Glutamatergic neuron (in vitro differentiated cells): ENCODE measurements at places on chromosomes 16 and 17.
A peak's percentile ranks its signal among the peaks of the same experiment; 100 is the strongest.

- DNase-seq, result no peak
Observed at GRCh38 chr17:41518031-41518430, 659 bp downstream of the KRT15 start.

- DNase-seq, result no peak
Observed at GRCh38 chr17:49108318-49108717, 24.3 kb upstream of the B4GALNT2 start.

DNA sequence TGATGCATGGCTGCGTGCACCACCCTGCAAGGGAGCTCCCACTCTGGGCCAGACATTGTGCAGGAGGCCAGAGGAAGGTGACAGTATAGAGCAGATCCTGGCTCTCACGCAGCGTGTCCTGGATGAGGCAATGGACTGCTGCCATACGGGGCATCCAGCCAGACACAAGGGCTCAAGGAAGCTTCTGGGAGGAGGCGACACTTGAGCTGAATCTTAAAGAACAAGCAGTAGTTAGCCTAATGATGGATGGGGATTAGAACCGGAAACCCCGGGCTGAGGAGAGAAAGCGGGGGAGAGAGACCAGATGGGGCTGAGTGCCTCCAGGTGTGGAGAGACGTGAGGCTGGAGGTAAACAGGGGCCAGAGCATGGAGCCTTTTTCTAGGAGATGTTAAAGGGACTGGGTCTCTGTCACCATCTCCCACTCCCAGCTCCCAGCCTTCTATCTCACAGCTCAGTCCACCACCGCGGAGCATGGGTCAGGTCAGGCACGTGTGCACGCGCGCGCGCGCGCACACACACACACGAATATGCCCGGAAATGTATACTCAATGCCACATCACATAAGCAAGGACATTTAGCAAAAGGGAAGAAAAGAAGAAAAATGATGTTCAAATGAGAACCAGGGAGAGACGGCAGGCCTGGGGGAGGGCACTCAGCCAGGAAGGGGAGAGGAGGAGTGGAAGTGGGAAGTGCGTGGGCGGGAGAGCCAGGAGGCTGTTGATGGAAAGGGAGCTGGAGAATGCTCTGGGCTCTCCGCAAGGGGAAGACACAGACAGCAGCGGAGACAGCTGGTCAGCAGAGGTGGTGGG lies 46.3 kb downstream of the CCDC42 start:
- no peak for DNase-seq

DNA sequence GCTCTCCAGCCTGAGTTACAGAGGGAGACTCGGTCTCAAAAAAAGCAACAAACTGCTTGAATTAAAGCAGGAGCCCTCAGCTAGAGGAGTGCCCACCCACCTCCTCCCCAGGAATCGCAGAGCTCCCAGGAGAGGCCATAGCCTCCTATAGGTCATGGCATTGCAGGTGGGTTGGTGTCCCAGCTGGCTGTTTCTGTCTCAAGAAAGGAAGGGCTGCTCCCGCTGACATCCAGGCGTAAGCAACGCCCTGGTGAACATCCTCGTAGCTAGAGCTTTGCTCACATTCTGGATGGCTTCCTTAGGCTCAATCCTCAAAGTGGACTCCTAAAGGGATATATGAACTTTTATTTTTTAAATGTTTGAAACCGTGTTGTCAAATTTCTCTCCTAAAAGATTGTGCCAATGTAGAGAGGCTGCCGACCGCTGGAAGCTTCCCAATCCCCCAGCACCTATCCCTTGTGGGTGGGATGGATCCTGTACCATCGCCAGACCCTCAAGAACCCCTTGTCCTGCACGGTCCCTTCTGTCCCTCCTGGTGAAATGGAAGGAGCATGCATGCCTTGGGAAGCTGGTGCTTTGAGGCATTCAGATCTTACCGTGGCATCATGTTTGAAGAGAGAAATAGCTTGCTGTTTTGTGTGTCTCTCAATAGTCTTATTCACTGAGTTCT lies 5.9 kb downstream of the NLRC5 start:
- no peak for DNase-seq

DNA sequence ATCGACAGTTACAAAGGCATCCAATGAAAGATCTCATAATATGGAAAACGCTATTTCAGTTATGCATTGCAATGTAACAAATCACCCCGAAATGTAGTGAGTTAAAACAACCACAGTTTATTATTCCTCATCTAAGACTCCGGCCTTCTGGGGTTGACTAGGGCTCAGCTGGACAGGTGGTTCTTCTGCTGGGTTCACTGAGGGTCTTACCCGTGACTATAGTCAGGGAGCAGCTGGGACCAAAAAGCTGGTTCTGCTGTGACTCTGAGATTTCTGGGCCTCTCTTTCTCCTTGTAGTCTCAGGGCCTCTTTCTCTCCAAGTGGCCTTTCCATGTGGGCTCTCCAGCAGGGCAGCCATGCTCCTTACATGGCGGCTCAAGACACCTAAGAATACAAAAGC lies 196.0 kb downstream of the IRX3 start:
- DNase-seq, result no peak

DNA sequence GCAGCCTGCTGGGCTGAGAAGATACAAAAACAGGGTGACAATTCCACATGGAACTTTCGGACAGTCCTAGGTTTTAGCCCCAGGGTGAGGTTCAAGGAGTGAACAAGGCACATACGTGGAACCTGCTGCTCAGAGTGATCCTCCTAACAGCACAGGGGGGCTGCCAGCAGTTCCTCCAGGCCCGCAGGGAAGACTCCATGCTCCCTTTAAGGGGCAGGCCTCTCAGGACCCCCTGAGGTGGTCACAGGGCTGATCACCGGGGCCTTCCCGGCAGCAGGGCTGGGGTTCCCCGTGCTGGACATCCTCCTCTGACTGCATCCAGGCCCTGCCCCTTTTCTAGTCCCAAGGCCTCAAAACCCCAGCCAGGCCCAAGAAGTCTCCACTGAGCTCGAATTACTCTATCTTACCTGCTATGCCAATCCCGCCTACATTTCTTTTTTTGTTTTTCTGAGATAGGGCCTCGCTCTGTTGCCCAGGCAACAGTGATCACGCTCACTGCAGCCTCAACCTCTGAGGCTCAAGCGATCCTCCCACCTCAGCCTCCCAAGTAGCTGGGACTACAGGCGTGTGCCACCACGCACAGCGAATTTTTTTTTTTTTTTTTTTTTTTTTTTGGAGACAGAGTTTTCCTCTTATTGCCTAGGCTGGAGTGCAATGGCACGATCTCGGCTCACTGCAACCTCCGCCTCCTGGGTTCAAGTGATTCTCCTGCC lies 10.4 kb downstream of the CANT1 start:
- DNase-seq, result no peak

DNA sequence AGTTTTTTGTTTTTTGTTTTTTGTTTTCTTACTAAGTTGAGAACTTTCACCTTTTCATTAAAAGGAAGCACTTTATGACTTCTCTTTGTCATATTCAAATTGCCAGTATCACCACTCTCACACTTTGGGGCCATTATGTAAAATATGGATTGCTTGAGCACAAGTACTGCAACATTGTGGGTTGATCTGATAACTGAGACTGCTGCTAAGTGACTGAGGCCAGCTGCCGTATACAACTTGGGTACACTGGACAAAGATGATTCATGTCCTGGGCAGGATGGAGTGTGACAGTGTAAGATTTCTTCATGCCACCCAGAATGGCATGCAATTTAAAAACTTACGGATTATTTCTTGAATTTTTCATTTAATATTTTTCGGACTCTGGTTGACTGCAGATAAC lies 7.8 kb downstream of the TTC19 start:
- DNase-seq, result no peak

DNA sequence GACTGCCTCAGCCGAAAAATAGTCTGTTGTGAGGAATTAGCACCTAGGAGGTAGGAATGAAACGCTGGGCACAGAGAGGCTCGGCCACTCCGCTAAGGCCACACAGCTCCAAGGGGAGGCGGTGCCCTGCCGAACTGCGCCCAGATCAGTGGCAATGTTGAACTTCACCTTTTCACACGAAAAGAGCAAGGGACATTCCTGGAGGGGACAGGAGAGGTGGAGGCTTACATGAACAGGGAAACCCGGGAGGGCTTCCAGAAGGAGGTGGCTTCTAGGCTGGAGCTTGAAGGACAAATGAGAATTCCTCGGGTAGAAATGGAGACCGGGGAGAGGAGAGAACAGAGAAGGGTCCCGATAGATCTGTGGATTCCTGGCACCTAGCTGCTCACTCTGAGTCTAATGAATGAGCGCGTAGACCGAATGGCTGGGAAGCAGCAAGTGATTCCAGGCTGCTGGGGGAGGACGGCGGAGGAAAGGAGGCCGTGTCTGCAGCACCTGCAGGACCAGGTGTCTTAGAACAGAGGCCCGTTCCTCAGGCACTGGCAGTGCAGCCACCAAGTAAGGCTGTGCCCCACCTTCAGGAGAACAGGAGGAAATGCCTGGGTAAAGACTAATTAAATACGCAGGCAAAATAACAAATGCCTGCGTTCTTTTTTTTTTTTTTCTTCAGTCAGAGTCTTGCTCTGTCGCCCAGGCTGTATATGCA lies 722 bp upstream of the SLC38A10 start:
- DNase-seq, result no peak

DNA sequence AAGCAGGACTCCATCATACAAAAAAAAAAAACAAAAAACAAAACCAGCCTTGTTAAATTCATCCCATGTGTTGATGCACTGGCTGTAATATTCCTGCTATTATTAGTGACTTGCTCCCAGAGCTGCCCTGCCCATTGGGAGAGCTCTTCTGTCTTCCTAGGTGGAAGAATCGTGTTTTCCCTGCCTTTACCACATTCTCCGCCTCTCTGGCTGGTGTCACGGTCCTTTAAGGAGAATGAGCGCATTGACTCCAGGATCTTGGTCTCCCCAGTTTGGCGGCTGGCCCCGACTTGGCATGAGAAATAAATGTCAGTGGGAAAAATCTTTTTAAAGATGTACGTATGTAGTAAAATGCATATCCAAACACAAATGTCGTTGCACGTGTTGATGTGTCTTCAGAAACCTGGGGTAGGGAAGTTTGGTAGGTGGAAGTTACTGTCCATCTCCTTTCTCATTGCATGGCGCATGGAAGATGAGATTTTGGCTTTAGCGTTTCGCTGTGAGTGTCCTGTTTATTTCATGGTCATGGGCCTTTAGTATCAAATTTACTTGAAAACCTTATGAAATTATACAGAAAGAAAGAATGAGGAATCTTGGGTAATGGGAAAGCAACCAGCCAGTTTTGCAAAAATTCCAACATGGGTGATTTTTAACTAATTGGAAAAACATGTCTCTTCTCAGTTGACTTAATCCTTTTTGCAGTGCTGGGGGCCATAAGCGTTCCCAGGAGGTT lies 15.5 kb downstream of the RMI2 start:
- no peak for DNase-seq

GRCh38 chr17:15432807-15433611 lies 34.4 kb downstream of the CDRT4 start:
- no peak for DNase-seq

DNA sequence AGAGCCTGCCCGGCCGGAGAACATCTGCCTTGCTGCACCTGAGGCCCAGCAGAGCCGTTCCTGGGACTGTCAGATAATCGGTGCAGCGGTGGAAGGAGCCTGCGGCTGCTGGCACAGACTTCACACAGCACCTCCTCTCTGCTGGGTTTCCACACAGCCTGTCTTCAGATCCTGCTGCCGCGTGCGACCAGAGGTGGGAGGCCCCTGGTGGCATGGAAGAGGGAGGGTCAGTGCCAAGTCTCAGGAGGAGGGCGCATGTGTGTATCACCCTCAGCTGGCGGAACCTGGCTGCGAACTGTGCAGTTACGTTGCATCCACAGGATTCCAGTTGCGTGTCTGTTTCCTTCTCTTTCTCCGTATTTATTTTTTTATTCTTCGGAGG lies 3.3 kb downstream of the CDK5R1 start:
- peak; percentile 37 for DNase-seq

- DNase-seq, result no peak
Observed at GRCh38 chr16:82262244-82262643, 92.2 kb upstream of the MPHOSPH6 start.

DNA sequence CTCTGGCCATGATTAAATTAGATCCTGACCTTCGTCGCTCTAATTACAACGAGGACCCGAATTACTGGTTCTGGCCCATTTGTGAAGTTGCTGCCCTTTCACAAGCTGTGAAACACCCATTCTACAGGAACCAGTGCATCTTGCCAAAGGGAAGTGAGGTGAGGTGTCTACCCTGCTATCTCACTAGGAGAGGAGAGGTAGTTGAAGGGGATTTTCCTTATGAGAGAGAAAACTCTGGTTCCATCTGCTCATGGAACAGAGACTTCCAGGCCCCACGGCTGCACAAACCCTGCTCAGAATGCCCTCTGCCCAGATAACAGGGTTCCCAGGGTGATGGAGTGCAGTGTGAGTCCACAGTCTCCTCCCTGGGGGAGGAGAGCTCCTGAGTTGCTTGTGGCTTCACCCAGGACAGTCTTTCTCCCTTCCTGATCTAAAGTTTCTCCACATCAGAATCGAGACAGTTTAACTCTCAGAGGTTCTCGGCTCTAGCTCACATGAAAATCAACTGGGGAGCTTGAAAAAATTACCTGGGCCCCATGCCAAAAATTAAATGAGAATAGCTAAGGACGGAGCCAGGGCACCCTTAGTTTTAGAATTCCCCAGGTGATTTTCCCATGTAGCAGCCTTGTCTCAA lies 7.8 kb upstream of the SSTR2 start:
- no peak for DNase-seq

- no peak for DNase-seq
Observed at GRCh38 chr17:44924107-44924544, 8.8 kb upstream of the GFAP start.

DNA sequence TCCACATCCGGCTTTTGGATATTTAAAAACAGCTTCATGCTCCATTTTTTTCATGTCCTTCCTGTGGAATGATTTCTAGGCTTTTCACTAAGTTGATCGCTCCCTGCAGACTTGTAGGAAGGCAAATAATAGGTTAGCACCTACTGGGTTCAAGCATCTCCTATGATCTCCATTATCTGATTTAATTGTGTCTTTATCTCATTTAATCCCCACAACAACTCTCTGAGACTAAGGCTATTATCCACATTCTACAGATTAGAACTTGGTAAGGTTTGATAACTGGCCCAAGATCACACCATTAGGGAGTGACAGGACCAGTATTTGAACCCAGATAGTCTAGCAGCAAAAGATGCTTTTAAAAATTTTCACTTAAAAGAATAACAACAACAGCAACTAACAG lies 46.2 kb upstream of the HOXB9 start:
- no peak for DNase-seq

GRCh38 chr16:58624209-58624608 lies 5.4 kb downstream of the CNOT1 start:
- DNase-seq, result no peak

GRCh38 chr17:44565866-44566443 lies 8.7 kb downstream of the FZD2 start:
- no peak for DNase-seq

- peak; percentile 72 for DNase-seq
Observed at GRCh38 chr16:84844049-84844350, 24.2 kb downstream of the CRISPLD2 start.

- no peak for DNase-seq
Observed at GRCh38 chr16:3007059-3007956, 5.4 kb upstream of the CLDN9 start.

DNA sequence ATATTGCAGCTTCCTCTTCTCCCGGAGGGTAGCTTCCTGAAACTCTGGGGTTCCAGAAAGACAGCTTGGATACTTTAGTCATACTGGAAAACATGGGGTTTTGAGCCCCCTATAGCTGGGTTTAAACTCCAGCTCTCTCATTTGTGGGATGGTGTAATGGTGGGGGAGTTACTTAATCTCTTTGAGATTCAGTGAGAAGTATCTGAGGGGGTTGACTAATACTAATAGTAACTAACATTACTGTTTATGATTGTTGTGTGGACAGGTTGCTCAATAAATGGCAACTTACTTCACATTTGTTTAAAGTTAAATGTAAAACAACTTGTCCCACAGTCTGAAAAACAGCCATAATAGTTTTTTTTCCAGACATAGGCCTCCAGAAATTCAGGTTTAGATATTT lies 5.1 kb upstream of the SUZ12 start:
- DNase-seq, result no peak
